ENCODE measurements at places on chromosomes 11 and 22.

DNA sequence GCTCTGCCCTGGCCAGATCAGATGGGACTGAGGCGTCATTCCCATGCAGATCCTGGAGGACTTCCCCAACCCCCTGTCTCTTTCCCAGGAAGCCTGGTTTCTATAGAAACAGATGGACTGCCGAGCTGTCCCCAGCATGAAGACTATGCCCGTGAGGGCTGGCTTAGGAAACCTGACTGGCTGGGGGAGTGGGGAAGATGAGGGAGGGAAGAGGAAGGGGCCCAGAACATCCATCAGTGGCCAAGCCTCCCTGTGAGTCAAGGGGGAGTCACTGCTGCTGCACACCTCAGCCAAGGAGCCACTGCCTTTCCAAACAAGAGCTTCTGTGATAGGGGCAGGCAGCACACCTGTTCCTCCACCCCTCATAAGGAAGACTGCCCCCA, 5.8 kb downstream of the TP53I11 start:
- no peak for DNase-seq

GRCh38 chr11:132444911-132445310, 1074.5 kb downstream of the NTM start:
- no peak for DNase-seq

GRCh38 chr11:11217929-11218628, 135.0 kb downstream of the CSNK2A3 start:
- DNase-seq = no peak

DNA sequence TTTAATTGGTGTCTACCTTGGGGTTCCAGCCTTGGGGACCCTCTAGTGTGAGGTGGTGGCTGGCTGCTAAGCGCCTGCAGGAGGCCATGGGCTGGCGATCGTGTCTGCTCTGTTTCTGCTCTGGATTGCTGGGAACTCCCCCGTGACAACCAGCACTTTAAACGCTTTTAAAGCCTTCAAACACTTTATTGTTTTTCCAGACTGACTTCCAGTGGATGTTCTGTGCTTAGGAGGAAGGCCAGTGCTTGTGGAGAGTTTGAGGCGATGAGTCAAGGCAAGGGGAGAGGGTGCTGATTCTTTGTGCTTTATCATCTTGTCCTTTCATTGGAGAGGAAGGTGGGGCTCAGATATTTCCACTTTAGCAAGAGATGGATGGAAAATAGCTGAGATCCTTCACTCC, 81.6 kb downstream of the FLI1 start:
- DNase-seq = no peak

DNA sequence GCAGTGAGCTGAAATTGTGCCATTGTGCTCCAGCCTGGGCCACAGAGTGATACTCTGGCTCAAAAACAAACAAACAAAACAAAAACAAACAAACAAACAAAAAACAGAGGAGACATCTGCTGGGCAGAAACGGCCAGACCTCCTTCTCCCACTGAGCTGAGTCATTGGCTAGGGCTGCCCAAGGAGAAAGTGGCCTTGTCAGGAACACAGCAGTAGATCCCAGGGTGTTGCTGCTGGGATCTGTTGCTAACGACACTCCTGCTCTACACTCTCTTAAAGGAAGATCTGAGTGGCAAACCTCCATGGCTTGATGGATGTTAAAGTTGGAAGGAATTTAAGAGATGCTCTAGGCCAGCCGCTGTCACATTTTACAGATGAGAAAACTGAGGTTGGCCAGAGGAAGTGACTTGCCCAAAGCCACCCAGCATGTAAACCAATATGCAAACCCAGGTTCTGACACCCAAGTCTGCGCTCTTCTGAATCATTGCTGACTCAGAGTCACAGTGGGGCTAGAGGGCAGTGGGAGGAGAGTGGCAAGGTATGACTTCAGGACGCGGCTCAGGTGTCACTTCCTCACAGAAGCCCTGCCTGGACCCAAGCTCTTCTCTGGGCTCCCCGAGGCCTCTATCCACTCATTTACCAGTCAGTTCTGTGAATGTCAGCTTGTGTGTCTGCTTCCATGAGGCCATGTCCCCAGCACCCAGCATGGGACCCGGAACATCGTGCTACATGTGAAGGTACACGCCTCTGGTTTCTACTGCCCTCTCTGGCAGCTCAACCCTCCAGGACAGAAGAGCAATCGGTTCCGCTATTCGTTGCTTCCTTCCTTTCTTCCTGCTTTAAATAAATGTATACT, 11.3 kb upstream of the GDPD5 start:
- no peak for DNase-seq

DNA sequence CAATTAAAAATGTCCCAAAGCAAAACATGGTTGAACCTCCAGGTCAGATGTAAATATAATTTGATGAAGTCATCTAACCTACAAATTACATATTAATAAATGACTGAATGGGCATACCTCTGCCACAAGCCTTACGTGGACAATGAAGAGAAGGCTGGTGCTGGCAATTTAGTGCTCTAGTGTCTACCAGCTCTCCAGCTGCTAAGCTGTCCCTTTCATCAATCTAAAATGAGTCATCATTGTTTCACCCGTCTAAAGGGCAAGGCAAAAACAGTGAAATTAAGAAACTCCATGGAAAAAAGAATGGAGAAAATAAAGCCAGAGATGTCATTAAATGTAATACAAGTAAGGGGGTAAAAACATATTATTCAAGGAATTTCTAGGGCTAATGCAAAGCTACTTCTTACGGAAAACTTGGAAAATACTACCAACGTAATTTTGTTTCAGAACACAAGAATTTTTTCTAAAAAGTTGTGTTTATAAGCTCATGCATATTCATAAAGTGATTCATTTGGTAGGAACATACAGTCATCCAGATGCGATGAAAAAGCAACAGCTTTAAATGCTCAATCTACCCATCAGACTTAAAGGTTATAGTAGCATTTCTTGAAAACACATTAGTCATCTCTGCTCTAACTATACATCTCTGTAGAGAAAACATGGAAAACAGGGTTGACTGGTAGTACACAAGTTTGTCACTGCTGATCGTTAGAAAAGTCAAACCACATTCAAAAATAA, 71.5 kb downstream of the SIK3 start:
- DNase-seq = no peak

DNA sequence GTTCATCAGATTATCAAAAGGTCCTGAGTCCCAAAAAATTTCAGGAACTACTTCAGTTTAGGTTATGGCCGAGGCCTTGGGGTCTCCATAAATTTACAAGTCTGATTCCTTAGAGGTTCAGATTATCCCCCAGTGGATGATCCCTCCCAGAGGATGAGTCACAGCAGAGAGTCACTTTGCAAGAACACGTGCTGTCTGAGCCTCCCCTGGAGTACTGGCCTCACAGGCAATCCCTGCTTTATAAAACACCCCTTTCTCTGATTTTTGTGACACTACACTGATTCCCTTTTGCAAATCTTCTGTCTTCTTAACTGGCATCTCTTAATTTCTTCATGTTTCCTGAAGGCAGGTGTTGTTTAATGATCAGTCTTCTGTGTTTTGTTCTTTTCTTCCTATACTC, 45.3 kb downstream of the CCDC34 start:
- DNase-seq = no peak

DNA sequence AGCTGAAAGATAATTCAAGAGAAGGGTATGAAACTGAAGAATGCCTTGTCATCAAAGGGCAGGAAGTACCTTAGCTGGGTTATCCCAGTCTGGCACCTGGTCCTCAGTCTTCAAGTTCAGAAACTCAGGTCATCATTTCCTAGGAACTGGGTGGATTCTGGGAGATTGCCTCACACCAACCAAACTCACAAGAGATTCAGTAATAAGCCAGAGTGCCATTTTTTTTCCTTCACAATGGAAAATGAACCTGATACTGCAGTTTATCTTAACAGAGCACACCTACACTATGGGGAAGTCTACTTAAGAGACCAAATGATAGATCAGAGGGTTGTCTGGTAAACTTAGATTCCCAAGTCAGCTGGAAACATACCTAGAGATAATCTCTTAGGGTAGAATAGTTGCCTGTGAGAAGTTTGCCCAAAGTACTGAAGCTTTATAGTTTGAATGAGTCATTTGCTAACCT, 3.8 kb upstream of the BUD13 start:
- no peak for DNase-seq

DNA sequence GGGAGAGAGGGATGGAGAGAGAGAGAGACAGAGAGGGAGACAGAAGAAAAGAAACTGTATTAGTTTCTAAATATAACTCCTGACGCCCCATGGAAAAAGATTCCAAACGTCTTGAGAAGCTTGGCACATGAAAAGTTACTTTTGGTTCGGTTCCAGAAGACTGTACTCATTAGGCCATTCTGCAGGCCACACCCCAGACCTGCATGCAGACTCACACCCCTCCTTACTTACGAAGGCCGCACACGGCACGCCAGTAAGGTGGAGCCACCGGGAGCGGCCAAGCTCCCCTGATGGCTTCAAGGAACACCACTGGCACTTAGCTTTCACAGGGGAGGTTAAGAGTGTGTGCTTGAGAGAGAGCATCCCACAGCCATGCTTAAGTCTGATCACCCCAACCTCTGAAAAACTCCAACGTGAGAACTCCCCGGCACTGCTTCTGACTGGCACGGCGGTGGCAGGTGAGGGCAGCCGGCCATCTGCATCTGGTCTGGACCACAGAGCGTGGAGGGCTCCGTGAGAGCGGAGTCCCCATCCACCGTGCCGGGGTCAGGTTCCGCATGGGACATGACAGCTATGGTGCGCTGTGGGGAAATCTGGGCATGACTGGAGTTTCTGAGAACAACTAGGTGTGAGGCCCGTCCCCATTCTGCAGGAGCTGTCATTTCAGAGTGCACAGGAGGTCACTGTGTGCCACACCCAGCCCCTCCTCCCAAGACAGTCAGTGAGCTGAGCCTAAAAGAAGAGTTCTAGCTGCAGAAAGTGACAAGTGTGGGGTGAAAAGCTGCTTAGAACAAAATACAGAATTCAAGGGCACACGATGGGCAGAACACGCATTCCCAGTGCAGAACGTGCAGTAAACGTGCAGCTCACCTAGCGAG, 62.4 kb downstream of the MYH9 start:
- no peak for DNase-seq

DNA sequence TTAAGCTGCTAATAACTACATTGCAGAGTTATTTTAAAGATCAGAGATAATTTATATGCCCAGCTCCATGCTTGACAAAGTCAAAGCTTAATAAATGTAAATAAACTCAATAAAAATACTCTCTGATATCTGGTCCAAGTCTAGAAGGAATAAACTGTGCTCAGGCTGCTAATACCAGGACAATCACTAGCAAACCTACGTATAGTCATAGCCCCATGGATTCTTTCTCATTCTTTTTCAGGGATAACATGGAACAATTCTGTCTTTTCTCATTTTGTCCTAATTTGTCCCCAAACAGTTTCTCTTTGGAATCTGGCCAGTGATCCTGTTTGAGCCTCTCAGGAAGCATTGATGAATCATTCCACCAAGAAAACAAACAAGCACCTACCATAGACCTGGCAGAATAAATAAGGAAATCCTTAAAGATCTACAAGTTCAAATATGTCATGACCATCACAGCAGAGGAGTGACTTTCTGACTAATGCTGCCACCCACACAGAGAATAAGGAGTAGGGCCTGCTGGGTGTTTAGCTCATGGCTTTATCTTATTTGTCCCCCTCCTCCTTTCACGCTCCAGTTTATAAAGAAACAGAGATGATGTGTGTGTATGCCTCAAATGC, 14.1 kb upstream of the B3GNT6 start:
- no peak for DNase-seq

DNA sequence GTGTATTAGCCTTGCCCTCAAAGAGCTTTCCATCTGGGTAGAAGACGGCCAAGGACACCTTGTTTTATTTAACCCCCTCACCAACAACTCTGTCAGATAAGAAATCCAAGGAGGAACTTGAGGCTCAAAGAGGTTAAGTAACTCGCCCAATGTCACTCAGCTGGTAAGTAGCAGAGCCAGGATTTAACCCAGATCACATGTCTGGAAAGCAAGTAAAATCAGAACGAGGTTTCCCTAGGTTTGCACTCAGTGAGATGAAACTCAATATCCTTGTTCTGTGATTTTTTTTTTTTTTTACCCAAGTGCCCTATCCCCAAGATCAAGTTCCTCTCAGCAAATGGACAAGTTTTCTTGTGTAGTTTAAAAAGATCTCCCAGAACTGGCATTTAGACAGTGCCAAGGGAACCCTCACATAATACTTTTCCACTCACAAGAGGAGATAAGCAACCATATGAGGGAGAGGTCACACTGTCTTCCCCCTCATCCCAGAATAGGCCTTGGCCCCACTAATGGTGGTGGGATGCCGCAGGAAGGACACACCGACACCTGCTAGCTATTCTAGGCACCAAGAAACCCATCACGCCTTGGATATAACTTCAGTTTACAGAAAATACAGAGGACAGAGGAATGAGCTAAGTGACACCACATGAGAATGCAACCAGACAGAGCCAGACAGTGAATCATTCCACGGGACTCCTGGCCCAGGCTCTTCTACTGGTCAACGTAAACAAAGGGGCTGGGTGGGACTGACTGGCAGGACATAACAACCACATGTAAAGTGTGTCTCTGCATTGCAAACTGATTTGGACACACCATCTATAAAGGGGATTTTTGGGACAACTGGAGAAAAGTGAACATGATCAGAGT, 8.6 kb upstream of the ARAP1 start:
- no peak for DNase-seq

DNA sequence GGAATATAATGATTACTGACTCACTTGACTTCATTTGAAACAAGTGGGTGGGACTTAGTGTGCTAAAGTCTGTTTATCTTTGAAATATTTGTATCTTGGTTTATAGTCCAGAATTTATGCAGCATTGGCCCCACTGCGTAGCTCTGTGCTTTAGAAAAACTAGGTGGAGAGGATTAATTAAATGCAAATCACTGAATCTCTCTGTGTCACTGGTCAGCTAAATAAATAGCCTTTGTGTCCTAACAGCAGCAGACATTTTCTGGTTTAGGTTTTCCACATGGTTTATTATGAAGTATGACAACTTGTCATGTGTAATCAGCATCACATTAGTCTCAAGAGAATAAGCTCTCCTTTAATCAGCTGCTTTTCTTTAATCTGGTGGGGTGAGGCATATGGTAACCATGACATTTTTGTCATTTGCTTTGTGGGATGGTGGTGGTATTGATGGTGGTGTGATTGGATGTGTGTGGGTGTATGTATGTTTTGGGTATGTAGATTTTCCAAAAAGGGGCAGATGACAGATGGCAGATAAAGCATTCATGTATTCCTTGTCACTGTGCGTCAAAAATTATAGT, 33.9 kb downstream of the BCL2L13 start:
- DNase-seq = no peak

- DNase-seq = no peak
Observed at GRCh38 chr11:3166268-3167142, 1.4 kb upstream of the OSBPL5 start.

DNA sequence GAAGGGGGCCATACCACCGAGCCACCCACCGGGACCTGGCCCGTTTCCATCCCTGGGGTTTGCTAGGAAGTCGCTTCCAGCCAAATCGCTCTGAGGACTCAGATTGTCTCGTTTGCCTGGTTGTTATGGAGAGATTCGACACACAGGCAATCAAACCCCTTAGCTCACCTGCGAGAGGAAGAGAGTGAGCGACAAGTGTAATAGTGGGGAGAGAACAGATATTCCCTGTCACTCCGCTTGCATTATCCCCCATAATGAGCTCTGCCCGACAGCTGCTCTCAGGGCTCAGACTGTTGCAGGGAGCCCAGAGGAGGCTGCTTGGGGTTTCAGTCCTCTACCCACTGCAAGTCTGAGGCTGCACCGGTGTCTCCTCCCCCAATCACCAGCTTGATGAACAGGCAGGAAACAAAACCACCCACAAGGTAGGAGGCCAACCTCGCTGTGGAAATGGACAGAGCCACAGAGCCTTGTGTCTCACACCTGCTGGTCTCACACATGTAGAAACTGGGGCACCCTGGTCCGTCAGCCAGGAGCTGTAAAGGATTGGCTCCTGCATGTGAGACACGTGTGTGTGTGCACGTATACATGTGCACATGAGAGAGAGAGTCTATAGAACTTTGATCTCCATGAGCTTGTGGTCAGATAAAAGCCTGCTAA, 351.1 kb downstream of the BUD13 start:
- no peak for DNase-seq

GRCh38 chr11:72040491-72041363, 39.6 kb downstream of the NUMA1 start:
- no peak for DNase-seq
